ENCODE measurements at places on chromosomes 2 and 18. TPM values are rescaled to one million over a fixed set of nuclear protein-coding genes. Genes with fewer than 3 reads are reported as not detected.

Gene PRKAG3
- not detected for polyA plus RNA-seq

Gene TMBIM1
- polyA plus RNA-seq, result 127 TPM

Gene MARCHF4
- 0.25 TPM for polyA plus RNA-seq

Gene BOLL
- polyA plus RNA-seq, result not detected

Gene ALPP
- not detected for polyA plus RNA-seq

Gene CD8B2
- polyA plus RNA-seq, result 0.06 TPM

Gene PLA2R1
- 2.6 TPM for polyA plus RNA-seq

Gene FAM161A
- 2.1 TPM for polyA plus RNA-seq

Gene CDK15
- 0.30 TPM for polyA plus RNA-seq

Gene CAMKMT
- polyA plus RNA-seq, result 5.2 TPM

Gene ACVR1
- 7.7 TPM for polyA plus RNA-seq

Gene CXCR2
- polyA plus RNA-seq, result 10.8 TPM

Gene MAP2
- polyA plus RNA-seq, result 5.7 TPM

Gene CXCR4
- 7.3 TPM for polyA plus RNA-seq

Gene RNF152
- polyA plus RNA-seq, result 5.6 TPM

Gene SIX2
- 2.9 TPM for polyA plus RNA-seq

Gene COL3A1
- polyA plus RNA-seq, result 65.6 TPM

Data from adipose tissue (tissue), 3 donors.